Activated CD8-positive, alpha-beta T cell treated with anti-CD3 and anti-CD28 coated beads, Interleukin-2, amount 10 ng/mL, durations not matched to agents 7 days and 5 days (primary cell): ENCODE measurements at places on chromosomes 13 and 19. TPM values are rescaled to one million over a fixed set of nuclear protein-coding genes. Genes with fewer than 3 reads are reported as not detected.

Gene AP1M2
- total RNA-seq, result not detected

- H3K36me3 ChIP-seq, result no peaks in the 10 kb centered on the region
- H3K4me3 ChIP-seq, result no peak overlapping the region
These were observed 18.4 kb upstream of the SIGLEC14 start for GRCh38 chr19:51664997-51665396.

- H3K27ac ChIP-seq, result no peak overlapping the region
- H3K4me1 ChIP-seq, result no peaks in the 10 kb centered on the region
- peaks cover 16% of the 10 kb centered on the region for H3K27me3 ChIP-seq
- no peaks in the 10 kb centered on the region for H3K36me3 ChIP-seq
- no peak for DNase-seq
- no peak overlapping the region for H3K4me3 ChIP-seq
These were observed 32.6 kb upstream of the MEDAG start for GRCh38 chr13:30873499-30873898.

Gene ERFL
- total RNA-seq, result 1.1 TPM

Gene FFAR2
- not detected for total RNA-seq

Gene ONECUT3
- not detected for total RNA-seq

GRCh38 chr19:4555657-4556561 lies 3.6 kb downstream of the SEMA6B start:
- DNase-seq, result no peak
- H3K4me1 ChIP-seq, result peaks cover 6% of the 10 kb centered on the region
- no peak overlapping the region for H3K27ac ChIP-seq
- no peaks in the 10 kb centered on the region for H3K27me3 ChIP-seq
